ENCODE measurements at places on chromosomes 1 and 21. TPM values are rescaled to one million over a fixed set of nuclear protein-coding genes. Genes with fewer than 3 reads are reported as not detected.
A peak's percentile ranks its signal among the peaks of the same experiment; 100 is the strongest.

AGO4 gene
- total RNA-seq = 18.9 TPM

HHIPL2 gene
- 0.98 TPM for total RNA-seq

ATP8B2 gene
- total RNA-seq = 43.7 TPM

CNR2 gene
- total RNA-seq = 0.09 TPM

DNA sequence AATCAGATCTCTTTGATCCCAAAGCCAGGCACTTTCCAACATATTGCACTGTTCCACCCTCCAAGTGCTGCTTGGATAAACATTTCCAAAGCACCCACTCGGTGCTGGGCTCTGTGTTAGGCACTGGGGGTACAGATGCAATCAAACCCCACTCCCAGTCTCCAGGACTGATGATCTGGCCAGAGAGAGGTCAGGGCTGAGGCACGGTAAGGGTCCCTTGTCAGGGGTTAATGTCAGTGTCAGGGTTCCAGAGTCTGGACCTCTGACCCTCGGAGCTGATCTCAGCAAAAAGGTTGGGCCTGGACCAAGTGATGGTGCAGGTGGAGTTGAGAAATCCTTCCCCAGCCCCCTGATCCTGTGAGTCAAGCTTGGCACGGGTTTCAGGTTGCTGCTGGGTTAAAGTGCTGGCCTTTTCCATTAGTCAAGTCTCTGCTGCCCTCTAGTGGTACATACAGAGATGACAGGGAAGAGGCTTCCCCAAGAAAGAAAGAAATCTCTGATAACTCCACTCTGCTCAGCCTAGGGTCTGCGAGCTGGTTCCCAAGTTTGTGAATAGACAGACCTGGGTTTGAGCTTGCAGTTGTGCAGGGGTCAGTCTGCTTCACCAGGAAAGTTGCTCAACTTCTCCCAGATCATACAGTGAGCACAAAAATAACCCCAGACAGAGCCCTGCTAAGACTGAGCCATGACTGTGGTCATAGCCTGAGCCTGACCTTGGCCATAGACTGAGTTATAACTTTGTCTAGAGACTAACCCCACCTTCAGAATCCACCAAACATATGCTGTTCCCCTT is 74.6 kb downstream of the DMRTA2 start:
- peak; percentile 61 for DNase-seq

DNA sequence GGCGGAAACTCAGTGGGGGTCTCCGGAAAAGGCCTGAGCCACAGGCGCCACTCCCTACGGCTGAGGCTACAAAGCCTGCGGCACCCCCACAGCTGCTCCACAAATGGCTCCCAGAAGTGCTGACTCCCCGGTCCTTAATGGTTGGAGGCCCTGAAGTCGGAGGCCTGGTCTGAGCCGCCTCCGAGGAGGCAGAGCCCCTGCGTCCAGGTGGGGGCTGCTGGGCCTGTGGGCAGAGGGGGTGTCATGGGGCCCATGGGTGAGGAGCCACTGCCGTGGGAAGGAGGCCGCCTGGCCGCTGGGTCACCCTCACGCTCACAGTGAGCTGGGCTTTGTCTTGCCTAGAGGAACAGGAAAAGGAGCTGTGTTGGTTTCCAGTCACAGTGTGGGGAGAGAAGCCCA is 12.4 kb upstream of the COL18A1 start:
- DNase-seq = no peak

GRCh38 chr1:155026154-155026553 is 7.4 kb downstream of the DCST2 start:
- DNase-seq = no peak

DNA sequence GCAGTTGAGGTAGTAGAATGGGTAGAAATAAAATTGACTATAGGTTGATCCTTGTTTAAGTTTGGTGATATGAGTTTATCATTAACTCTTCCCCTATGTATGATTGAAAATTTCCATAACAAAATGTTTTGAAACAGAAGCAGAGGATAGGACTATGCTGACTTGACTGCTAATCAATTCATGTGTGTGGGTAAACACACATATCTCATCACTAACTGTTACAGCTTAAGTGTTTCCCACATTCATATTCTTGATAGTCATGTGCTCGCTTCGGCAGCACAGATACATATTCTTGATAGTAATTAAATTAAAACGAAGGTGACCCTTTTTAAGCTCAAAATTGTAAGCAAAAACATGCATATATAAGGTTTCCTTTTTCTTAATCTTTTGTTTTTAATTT is 68.2 kb upstream of the SAMSN1 start:
- no peak for DNase-seq

Measured in lung (tissue), 17 donors.